ENCODE measurements at places on chromosomes 2 and 18.
A peak's percentile ranks its signal among the peaks of the same experiment; 100 is the strongest.

GRCh38 chr2:127455566-127456493 lies 37.6 kb downstream of the PROC start:
- no peaks in the 10 kb centered on the region for H3K27me3 ChIP-seq
- no peak overlapping the region for H3K27ac ChIP-seq
- no peaks in the 10 kb centered on the region for H3K36me3 ChIP-seq

DNA sequence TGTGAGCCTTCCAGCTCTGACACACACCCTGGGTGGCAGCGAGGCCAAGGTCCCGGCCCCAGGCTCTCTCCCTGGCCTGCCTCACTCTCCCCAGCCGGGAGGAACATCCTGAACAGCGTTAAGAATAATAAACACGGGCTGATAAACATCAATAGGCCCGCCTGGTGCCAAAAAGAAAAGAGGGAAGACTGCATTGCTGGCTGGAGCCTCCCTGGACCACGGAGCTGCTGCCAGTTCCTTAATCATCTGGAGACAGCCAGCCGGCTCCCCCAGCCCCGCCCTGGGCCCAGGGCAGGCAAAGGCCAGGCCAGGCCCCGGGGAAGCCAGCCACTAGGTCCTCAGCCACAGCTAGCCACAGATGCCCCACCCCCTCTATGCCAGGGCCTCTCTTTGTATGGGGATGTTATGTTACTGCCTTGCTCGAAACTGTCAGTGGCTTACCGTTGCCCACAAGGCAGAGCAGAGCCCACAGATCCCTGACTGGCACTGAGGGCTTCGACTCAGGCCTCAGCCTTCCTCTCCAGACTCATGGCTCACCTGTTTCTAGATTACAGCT lies 293.7 kb downstream of the DYSF start:
- H3K27me3 ChIP-seq = no peaks in the 10 kb centered on the region
- H3K27ac ChIP-seq = peak overlapping the region; percentile 9
- no peaks in the 10 kb centered on the region for H3K4me1 ChIP-seq
- DNase-seq = no peak

DNA sequence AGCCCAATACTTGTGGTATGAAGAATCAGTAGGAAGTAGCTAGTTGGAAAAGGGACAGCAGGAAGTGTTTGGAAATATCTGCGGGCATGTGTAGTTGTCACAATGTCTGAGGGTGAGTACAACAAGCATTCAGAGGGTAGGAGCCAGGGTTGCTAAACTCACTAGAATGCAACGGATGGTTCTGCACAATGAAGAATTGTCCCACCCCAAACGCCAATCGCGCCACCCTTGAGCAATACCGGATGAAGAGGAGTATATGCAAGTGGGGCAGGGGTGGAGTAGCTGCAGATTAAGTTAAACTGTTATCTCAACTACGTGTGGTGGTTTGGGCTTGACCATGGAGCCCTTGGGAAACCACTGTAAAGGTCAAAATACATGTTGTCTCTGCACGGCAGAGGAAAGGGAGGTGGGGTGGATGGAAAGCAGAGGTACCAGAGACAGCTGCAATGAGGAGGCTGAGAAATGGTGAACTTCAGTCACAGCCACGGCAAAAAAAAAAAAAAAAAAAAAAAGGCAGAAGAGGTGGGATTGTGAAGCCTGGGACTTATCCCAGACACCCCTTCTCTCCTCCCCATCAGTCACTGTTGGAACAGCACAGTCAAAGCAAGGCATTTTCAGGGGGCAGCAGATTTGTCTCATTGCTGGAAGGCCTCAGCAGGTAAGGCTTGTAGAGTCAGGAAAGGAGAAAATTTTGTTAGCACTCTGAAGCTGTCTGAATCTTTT lies 5.2 kb downstream of the CCL20 start:
- no peak overlapping the region for H3K4me3 ChIP-seq
- no peaks in the 10 kb centered on the region for H3K4me1 ChIP-seq
- no peak for DNase-seq
- H3K27ac ChIP-seq = no peak overlapping the region
- no peaks in the 10 kb centered on the region for H3K27me3 ChIP-seq

DNA sequence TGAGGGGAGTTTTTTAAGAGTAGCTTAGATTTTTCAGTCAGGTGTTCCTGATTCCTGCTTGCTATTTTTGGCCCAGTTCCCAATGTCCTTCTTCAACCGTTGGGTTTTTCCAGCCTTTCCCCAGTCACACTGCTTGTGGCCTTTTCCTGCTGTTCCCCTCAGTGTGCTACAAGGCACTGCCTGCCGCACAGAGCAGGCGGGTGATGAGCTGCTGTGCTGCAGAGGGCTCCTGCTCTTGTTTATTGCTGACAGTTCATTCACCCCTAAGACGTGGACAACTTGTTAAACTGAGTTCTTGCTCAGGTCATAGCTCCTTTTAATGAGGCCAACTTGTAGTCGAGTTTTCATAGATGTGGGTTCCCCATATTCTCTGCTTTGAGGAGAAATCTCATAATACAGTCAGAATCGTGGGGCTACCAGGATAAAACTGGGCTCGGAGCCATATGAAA lies 20.6 kb downstream of the EIF4E2 start:
- H3K36me3 ChIP-seq = peaks cover 48% of the 10 kb centered on the region
- no peaks in the 10 kb centered on the region for H3K4me1 ChIP-seq

Data from CD8-positive, alpha-beta memory T cell (primary cell).